ENCODE measurements at places on chromosomes 5 and 9.

DNA sequence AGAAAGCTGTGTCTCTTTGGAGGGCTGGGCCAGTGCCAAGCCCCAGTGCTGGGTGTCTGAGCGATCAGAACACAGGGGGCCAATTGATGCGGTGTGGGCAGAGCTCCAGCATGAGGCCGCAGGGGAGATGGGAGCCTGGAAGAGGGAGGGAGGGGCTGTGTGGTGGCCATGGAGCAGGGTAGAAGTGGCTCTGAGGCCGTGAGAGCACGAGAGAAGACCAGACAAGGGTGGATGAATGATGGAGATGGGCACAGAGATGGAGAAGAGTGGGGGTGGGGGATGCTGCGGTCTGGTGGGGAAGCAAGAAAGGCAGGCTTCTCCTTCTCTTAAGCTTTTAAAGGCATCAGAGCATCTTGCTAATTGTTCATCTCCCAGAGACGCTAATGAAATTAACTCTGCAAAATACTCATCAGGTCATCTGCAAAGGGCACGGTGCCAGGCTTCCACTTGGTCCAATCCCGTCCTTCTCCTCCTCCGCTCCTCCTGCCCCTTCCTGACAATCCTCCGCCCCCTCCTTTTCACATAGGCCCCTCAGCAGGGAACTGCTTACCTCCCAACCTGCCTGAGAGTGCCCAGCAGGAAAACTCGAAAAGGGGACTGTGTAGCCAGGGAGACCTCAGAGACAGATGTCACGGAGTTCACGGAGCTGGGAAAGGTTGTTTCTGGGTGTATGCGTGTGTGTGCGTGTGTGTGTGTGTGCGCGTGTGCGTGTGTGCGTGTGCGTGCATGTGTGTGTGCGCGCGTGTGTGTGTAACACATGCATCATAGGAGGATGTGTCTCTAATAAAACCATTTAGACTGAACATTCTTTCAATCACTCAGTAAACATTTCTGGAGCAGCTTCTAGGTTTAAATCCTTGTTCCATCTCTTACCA is 7.1 kb upstream of the UNC5A start:
- DNase-seq: no peak

GRCh38 chr5:95760273-95761191 is 29.4 kb downstream of the RHOBTB3 start:
- no peak for DNase-seq

DNA sequence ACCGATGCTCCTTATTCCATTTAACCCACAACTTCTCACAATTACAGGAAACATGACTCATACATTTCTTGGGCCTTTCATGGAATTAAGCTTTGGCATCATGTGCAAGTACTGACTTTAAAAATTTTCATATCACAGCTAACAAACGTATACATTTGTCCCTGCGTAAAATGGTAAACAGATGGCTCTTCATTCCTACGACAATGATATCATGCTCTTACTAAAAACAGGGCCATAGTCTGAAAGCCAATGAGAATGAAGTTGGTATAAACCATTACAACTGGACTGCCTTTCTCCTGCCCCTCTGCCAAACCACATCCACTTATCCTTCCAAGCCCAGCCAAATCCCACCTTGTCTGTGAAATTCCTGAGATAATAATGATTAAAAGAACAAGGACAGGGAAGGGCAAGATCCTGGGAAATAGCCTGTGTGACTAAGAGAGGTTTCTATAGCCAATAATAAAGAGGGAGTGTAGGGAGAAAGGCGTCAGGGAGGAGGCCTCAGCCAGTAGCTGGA is 44.9 kb upstream of the ZNF366 start:
- DNase-seq: no peak

DNA sequence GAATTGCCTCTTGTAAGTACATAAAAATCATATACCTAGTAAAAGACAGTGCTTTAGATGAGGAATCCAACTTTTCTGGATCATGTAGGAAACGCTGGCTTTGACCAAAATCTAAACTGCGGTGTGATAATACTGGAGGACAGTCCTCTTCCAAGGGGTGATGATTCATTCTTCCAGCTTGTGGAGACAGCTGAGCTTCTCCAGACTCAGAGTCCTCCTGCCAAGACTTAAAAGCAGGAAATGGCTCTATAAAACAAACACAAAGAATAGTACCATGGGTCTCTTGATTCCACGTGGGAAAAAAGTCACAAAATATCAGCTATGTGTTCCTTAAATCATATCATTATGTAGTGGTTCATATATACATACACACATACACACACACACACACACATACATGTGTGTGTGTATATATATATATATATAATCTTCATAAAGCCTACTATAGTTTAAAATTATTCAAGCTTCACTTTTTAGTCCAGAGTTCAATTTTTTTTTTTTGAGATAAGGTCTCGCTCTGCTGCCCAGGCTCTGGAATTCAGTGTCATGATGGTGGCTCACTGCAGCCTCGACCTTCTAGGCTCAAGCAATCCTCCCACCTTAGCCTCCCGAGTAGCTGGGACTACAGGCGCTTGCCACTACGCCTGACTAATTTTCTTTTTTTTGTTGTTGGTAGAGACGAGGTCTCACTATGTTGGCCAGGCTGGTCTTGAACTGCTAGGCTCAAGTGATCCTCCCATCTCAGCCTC is 65.0 kb downstream of the PKD2L2 start:
- peak; percentile 53 for DNase-seq

GRCh38 chr5:40551496-40552491 is 127.9 kb upstream of the PTGER4 start:
- DNase-seq: no peak

DNA sequence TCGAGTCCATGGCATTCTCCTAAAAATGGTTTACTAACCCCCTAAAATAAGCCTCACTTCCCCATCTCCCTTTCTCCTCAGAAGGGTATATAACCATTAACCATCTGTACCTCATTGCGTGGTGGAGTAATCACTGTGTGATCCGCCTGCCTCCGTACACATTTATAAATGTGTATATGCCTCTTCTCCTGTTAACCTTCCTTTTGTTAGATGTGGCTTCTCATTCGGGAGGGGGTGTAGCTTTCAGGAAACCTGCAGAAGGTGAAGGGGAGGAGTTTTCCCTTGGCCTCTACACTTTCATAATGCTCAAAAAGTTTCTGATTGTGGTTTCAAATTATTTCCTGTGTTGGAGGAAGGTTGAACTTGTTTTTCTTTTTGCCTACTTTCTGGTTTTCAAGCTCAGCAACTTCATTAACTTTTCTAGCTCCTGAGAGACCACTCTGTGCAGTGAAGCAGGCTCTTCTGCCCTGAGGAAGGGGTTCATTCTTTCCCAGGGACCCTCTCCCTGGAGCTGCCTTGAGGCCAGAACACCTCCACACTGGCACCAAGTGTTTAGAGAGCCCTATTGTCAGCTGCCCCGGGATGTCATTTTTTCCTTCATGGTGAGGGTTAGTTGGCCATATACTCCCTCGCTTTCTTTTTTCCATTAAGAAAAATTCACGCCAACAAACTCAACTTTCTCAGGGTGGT is 46.9 kb downstream of the RASGRF2 start:
- DNase-seq: no peak

DNA sequence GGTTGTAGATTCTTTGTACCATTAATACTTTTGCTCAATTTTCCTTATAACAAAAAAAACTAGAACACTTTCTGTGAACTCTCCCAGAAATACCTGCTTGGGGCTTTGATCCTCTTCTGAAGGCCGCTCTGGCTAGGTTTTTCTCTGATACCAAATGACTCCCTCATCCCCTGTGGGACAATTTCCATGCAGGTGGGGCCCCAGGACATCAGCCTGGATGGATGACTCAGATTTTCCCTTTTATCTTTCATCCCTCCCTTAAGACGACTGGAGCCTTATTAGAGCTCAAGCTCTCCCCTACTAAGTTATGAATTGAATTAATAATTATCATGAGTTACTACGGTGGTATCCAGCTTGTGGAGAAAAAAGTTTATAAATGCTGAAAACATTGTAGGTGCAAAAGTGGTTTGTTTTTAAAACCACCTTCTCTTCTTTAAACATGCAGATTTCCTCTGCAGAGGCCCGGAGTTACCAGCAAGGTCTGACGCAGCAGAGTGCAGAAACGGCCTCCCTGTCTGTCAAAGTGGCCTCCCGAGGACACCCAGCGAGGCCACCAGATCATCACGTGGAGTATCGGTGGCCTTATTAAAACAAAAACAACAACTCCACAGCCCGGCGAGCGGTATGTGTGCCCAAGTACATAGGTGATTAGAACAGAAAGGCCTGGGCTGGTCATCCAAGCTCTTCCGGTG is 50.8 kb upstream of the IRX4 start:
- no peak for DNase-seq

- no peak for DNase-seq
These were observed 1.6 kb upstream of the PRRC1 start for GRCh38 chr5:127515693-127516440.

DNA sequence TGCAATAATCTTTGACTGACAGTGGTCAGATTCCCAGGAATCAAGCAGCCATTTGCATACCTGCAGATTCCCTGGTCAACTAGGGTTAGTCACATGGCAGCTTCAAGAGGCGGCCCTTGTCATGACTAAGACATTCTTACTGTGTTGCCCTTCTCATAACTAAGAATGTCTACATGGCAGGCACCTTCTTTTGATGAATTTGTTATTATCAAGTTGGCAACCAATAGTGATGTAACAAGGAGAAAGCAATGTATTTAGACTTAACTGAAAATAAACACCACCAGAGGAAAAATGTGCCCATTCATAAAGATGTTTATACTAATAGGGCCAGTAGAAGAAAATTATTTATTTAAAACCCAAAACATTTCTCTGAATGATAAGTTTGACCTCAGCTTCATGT is 215.6 kb downstream of the TLE1 start:
- no peak for DNase-seq

GRCh38 chr5:33439905-33440481 is 772 bp upstream of the TARS1 start:
- no peak for DNase-seq

- no peak for DNase-seq
These were observed 9.1 kb upstream of the LRRC70 start for GRCh38 chr5:62569470-62569869.

DNA sequence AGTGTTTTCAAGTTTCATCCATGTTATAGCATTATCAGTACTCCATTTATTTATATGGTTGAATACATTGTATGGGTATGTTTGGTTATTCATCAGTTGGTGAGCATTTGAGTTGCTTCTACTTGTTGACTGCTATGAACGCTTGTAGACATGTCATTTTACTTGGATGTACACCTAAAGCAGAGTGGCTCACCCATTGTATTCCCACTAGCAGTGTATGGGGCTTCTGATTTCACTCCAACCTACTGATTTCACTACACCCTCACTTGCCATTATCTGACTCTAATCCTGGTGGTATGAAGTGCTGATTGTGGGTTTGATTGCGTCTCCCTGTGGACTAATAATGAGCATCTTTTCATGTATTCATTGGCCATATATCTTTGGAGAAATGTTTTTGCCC is 9.5 kb downstream of the NPM1 start:
- no peak for DNase-seq

GRCh38 chr5:65802080-65802479 is 80.1 kb downstream of the NLN start:
- DNase-seq: no peak

- DNase-seq: no peak
These were observed 314.5 kb upstream of the TLE4 start for GRCh38 chr9:79257228-79257781.

- DNase-seq: no peak
These were observed 2.1 kb upstream of the SCAI start for GRCh38 chr9:125145425-125145824.

GRCh38 chr9:114240216-114240615 is 82.7 kb upstream of the ORM1 start:
- no peak for DNase-seq

- DNase-seq: no peak
These were observed 42.1 kb downstream of the FOCAD start for GRCh38 chr9:20726144-20726543.

- no peak for DNase-seq
These were observed 5.0 kb upstream of the SPINK1 start for GRCh38 chr5:147836439-147836838.

- DNase-seq: no peak
These were observed 75.4 kb downstream of the BNC2 start for GRCh38 chr9:16794871-16795639.

GRCh38 chr5:78669331-78669730 is 20.8 kb upstream of the LHFPL2 start:
- no peak for DNase-seq

- no peak for DNase-seq
These were observed 314.0 kb downstream of the AGTPBP1 start for GRCh38 chr9:85427772-85428171.

- DNase-seq: no peak
These were observed 443.4 kb downstream of the NTRK2 start for GRCh38 chr9:85112933-85113418.

DNA sequence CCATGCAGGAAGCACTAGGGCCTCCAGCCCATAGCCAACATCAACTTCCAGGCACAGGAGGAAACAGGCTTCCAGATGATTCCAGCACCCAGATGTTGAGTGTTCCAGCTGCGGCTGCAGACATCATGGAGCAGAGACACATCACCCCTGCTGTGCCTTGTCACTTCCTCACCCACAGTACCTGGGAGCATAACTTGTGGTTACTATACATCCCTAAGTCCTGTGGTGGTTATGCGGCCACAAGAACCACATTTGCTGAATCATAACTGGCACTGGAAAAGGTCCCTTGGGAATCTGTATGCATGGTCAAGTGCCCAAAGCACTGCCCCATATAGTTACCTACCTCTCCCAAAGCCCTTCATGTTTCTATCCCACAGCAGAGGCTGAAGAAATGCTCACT is 56.6 kb downstream of the WHRN start:
- peak; percentile 28 for DNase-seq

- no peak for DNase-seq
These were observed 161.5 kb upstream of the CDKN2B start for GRCh38 chr9:22170556-22170955.

GRCh38 chr5:164671640-164672039 is 1166.2 kb downstream of the MAT2B start:
- no peak for DNase-seq

- DNase-seq: no peak
These were observed 190.4 kb downstream of the DRD1 start for GRCh38 chr5:175253597-175253996.

GRCh38 chr5:55593115-55593472 is 58.3 kb upstream of the PLPP1 start:
- DNase-seq: no peak

- no peak for DNase-seq
These were observed 6.3 kb upstream of the APTX start for GRCh38 chr9:33007755-33008154.

DNA sequence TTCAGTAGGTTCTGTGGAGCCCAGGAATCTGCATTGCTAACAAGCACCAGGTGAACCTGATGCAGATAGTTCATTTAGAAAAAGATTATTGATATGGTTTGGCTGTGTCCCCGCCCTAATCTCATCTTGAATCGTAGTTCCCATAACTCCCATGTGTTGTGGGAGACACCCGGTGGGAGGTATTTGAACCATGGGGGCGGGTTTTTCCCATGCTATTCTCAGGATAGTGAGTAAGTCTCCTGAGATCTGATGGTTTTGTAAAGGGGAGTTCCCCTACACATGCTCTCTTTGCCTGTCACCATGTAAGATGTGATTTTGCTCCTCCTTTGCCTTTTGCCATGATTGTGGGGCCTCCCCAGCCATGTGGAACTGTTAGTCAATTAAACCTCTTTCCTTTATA is 212.0 kb downstream of the RAB3C start:
- no peak for DNase-seq

GRCh38 chr5:37724395-37725125 is 115.3 kb downstream of the GDNF start:
- DNase-seq: no peak
